ENCODE measurements at places on chromosomes 7 and 10. TPM values are rescaled to one million over a fixed set of nuclear protein-coding genes. Genes with fewer than 3 reads are reported as not detected.

- no peaks in the 10 kb centered on the region for H3K27me3 ChIP-seq
- H3K27ac ChIP-seq: no peak overlapping the region
- DNase-seq: no peak
- no peaks in the 10 kb centered on the region for H3K4me1 ChIP-seq
- no peaks in the 10 kb centered on the region for H3K36me3 ChIP-seq
Observed at GRCh38 chr10:67665491-67665890, 30.5 kb downstream of the CTNNA3 start.

GRCh38 chr10:82161264-82161663, 286.3 kb downstream of the NRG3 start:
- H3K4me3 ChIP-seq: no peak overlapping the region
- no peaks in the 10 kb centered on the region for H3K36me3 ChIP-seq
- H3K4me1 ChIP-seq: no peaks in the 10 kb centered on the region
- no peak for DNase-seq
- no peak overlapping the region for H3K27ac ChIP-seq

- no peak overlapping the region for H3K27ac ChIP-seq
- no peaks in the 10 kb centered on the region for H3K4me1 ChIP-seq
- H3K36me3 ChIP-seq: no peaks in the 10 kb centered on the region
Observed at GRCh38 chr10:29033311-29033940, 255.4 kb upstream of the LYZL1 start.

DNA sequence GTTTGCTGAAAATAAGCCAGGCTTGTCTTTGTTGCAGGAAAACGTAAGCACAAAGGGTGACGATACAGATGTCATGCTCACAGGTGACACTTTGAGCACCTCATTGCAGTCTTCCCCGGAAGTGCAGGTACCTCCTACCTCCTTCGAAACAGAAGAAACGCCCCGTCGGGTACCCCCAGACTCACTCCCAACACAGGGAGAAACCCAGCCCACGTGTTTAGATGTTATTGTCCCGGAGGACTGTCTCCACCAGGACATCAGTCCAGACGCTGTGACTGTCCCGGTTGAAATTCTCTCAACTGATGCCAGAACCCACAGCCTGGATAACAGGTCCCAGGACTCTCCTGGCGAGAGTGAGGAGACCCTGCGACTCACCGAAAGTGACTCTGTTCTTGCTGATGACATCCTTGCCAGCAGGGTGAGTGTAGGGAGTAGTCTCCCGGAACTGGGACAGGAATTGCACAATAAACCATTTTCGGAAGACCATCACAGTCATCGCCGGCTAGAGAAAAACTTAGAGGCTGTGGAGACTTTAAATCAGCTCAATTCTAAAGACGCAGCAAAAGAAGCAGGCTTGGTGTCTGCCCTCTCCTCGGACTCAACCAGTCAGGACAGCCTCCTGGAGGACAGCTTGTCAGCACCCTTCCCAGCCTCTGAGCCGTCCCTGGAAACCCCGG, 18.3 kb upstream of the BHLHA15 start:
- no peak overlapping the region for H3K4me3 ChIP-seq
- H3K36me3 ChIP-seq: peaks cover 24% of the 10 kb centered on the region
- H3K4me1 ChIP-seq: no peaks in the 10 kb centered on the region
- H3K27me3 ChIP-seq: no peaks in the 10 kb centered on the region
- H3K27ac ChIP-seq: no peak overlapping the region

GRCh38 chr7:129740574-129741410, 129.3 kb downstream of the NRF1 start:
- H3K27ac ChIP-seq: no peak overlapping the region
- no peak for DNase-seq
- H3K4me3 ChIP-seq: no peak overlapping the region
- H3K36me3 ChIP-seq: peaks cover 6% of the 10 kb centered on the region
- peaks cover 8% of the 10 kb centered on the region for H3K4me1 ChIP-seq
- H3K27me3 ChIP-seq: no peaks in the 10 kb centered on the region

DNA sequence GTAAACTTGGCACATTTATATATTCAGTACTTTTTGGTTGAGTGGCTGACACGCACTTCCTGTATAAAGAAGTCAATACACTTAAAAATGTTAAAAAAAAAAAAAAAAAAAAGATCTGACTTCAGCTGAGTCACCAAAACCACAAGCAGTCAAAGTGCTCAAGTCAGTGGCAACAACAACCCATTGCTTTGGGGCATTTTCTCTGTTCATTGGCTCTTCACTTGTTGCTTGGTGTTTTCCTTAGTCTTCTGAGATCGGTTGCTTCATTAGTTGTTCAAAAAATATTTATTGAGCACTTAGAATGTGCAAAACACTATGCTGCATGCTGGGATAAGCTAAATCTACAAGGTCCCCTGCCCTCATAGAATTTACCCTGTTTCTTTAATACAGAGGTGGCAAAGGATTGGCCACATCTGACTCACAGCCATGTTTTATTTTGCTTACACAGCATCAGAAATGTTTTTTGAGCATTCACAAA, 63.7 kb downstream of the ZNRF2 start:
- H3K27ac ChIP-seq: no peak overlapping the region
- H3K27me3 ChIP-seq: no peaks in the 10 kb centered on the region
- peaks cover 2% of the 10 kb centered on the region for H3K4me1 ChIP-seq
- no peak overlapping the region for H3K4me3 ChIP-seq
- H3K36me3 ChIP-seq: no peaks in the 10 kb centered on the region
- DNase-seq: no peak

The RBP3 gene
- not detected for total RNA-seq

DNA sequence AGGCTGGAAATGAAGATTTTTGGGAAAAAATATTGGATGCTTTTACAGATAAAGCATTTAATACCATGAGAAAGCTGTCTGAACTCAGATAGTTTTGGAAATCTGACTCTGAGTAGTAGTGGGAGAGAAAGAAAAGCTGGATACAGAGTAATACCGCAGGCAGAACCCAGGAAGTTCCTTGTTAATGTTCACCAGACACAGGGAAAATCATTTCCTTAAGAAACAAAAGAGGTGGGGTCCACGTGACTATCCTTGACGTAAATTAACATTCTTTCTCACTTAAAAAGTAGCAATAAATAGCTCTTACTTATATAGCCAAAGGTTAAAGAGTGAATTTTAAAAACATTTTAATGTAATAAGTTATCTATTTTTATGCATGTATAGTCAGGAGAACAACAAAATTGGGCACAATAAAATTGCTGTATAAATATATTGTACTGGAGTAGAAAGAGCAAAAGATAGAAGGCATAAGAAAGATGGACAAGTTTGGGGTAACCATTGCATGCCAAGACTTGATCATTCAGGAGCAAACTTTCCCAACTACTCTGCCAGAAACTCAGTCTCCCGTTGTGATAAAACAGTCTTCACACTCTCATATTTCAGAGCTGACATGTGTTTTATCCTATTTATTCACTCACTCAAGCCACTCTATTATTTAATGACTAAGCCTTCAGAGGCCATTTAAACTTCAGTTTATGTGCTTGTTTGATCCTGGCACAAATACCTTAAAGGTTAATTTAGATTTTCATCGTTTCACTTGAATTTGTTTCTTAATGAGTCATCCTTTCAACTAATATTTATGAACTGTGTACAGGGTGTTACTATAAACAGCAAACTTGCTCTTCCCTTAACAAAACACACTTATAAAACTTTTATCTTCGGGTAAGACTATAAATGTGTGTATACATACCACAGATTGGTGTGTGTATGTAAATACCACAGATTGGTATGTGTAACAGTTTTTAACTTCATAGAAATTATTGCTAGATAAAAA, 143.1 kb downstream of the GNAI1 start:
- no peak for DNase-seq
- no peak overlapping the region for H3K27ac ChIP-seq
- H3K4me1 ChIP-seq: no peaks in the 10 kb centered on the region
- no peak overlapping the region for H3K4me3 ChIP-seq
- H3K27me3 ChIP-seq: no peaks in the 10 kb centered on the region

- no peaks in the 10 kb centered on the region for H3K36me3 ChIP-seq
- H3K4me3 ChIP-seq: no peak overlapping the region
- H3K27ac ChIP-seq: no peak overlapping the region
- H3K4me1 ChIP-seq: no peaks in the 10 kb centered on the region
Observed at GRCh38 chr10:29780096-29780495, 145.3 kb upstream of the SVIL start.

GRCh38 chr10:49594594-49594993, 15.5 kb upstream of the SLC18A3 start:
- H3K27me3 ChIP-seq: no peaks in the 10 kb centered on the region
- DNase-seq: peak; percentile 66
- H3K36me3 ChIP-seq: no peaks in the 10 kb centered on the region
- H3K4me3 ChIP-seq: no peak overlapping the region
- H3K4me1 ChIP-seq: no peaks in the 10 kb centered on the region
- no peak overlapping the region for H3K27ac ChIP-seq

- H3K4me1 ChIP-seq: no peaks in the 10 kb centered on the region
- DNase-seq: no peak
- H3K36me3 ChIP-seq: peaks cover 50% of the 10 kb centered on the region
- no peaks in the 10 kb centered on the region for H3K27me3 ChIP-seq
Observed at GRCh38 chr7:100678291-100678984, 4.9 kb downstream of the GNB2 start.

DNA sequence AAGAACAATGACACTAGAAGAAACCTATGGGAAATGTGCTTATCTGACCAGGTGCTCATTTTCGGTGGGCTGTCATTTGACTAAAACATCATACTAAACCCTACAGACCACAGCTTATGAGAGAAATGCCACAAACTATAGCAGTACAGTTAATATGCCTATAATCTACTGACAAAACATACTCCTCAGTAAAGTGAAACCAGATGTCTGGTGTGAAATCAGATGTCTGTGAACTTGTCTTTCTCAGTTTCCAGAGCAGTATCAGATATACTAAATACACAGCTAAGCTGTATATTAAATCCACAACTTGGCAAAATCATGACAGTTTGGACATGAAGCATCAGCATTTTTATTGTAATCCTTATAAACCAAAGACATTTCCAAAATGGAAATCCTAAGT, 3.3 kb downstream of the IMMP2L start:
- no peak overlapping the region for H3K4me3 ChIP-seq
- H3K4me1 ChIP-seq: no peaks in the 10 kb centered on the region
- no peak for DNase-seq
- no peaks in the 10 kb centered on the region for H3K27me3 ChIP-seq
- H3K27ac ChIP-seq: no peak overlapping the region
- peaks cover 37% of the 10 kb centered on the region for H3K36me3 ChIP-seq

DNA sequence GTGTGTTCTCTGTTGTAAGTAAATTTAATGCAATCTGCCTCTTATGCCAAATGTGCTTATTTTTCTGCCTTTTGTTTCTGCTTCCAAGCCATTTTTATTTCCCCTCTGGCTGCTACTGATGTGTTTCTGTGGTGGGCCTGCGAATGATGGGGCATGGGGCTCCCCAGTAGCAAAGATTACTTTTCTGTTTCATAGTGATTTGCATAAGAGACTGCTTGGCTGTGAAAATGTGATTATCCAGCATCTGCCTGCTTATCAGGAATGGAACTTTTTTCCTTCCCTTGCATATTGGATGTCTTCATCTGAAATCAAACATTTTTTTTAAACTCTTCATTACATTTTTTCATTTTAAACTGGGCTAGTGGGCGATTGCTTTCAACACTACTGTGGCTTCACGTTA, 57.7 kb upstream of the BTBD16 start:
- no peaks in the 10 kb centered on the region for H3K27me3 ChIP-seq
- no peaks in the 10 kb centered on the region for H3K4me1 ChIP-seq
- H3K4me3 ChIP-seq: no peak overlapping the region
- no peak overlapping the region for H3K27ac ChIP-seq

- H3K36me3 ChIP-seq: no peaks in the 10 kb centered on the region
- DNase-seq: no peak
- H3K27ac ChIP-seq: no peak overlapping the region
- H3K4me3 ChIP-seq: no peak overlapping the region
Observed at GRCh38 chr10:4810092-4810491, 15.9 kb upstream of the AKR1E2 start.

The CRHR2 gene
- 0.07 TPM for total RNA-seq

The IL2RA gene
- not detected for total RNA-seq

DNA sequence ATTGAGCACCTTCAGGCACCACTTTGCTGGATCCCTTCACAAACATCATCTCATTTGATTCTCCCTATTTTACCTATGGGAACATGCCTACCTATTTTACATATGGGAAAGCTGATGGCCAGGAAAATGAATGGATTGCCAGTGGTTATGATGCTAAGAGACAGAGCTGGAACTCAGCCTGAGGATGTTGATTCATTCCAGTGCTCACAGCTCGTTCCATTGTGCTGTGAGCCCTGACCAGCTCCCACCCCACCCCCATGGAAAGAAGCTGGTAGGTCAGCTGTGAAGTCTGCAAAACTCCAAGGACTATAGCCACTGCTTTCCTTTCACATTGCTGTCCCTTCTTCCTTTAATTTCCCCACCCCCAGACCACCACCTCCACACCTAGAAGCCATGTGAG, 9.6 kb downstream of the UBTD1 start:
- H3K4me3 ChIP-seq: no peak overlapping the region
- H3K36me3 ChIP-seq: no peaks in the 10 kb centered on the region
- no peaks in the 10 kb centered on the region for H3K27me3 ChIP-seq
- H3K4me1 ChIP-seq: no peaks in the 10 kb centered on the region

GRCh38 chr7:94056796-94057207, 52.6 kb upstream of the BET1 start:
- no peaks in the 10 kb centered on the region for H3K36me3 ChIP-seq
- no peak for DNase-seq
- H3K4me1 ChIP-seq: no peaks in the 10 kb centered on the region
- H3K27ac ChIP-seq: no peak overlapping the region
- no peaks in the 10 kb centered on the region for H3K27me3 ChIP-seq

- H3K36me3 ChIP-seq: no peaks in the 10 kb centered on the region
- H3K27me3 ChIP-seq: no peaks in the 10 kb centered on the region
- DNase-seq: no peak
- H3K4me3 ChIP-seq: no peak overlapping the region
- no peak overlapping the region for H3K27ac ChIP-seq
Observed at GRCh38 chr10:101452593-101452992, 98.6 kb downstream of the BTRC start.

The MMD2 gene
- total RNA-seq: 0.11 TPM

GRCh38 chr7:26912338-26912737, 47.9 kb upstream of the SKAP2 start:
- no peak overlapping the region for H3K27ac ChIP-seq
- DNase-seq: no peak
- no peaks in the 10 kb centered on the region for H3K4me1 ChIP-seq
- no peak overlapping the region for H3K4me3 ChIP-seq
- no peaks in the 10 kb centered on the region for H3K27me3 ChIP-seq
- no peaks in the 10 kb centered on the region for H3K36me3 ChIP-seq

The CREB5 gene
- 4.0 TPM for total RNA-seq
